Activated T-helper 1 cell treated with anti-CD3 and anti-CD28 coated beads, Interleukin-12 subunit alpha, Interleukin-12 subunit beta, Interleukin-2, Interleukin-4 antibody, amounts not matched to agents 30 ng/mL and 10 ng/mL and 1 ng/mL, durations not matched to agents 14 hours and 24 hours and 36 hours (primary cell): ENCODE measurements at places on chromosomes 4 and X.
A peak's percentile ranks its signal among the peaks of the same experiment; 100 is the strongest.

- DNase-seq, result no peak
Measured at GRCh38 chr4:135552131-135552530, 1350.5 kb upstream of the PABPC4L start.

- no peak for DNase-seq
Measured at GRCh38 chrX:29478336-29479069, 736.9 kb upstream of the MAGEB2 start.

DNA sequence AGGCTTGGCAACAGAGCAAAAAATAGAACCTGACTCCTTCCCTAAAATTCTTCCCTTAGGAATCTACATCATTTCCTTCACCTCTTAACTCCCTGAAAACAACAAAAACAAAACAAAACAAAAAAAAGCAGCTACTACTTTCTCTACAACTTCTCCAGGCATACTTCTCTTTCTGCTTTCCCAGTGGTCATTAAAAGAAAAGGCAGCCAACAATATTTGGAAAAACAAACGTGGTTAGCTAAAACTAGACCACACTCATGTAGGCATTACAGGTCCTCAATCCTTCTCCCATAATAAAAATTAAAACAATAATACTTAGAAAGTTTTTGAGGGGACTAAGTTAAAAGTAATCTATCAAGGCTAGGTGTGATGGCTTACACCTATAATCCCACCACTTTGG is 29.0 kb upstream of the SMIM14 start:
- no peak for DNase-seq

- DNase-seq, result no peak
Measured at GRCh38 chr4:116357758-116358157, 727.6 kb downstream of the TRAM1L1 start.

GRCh38 chr4:177322266-177322665 is 12.6 kb downstream of the NEIL3 start:
- no peak for DNase-seq

GRCh38 chr4:1200425-1201035 is 28.1 kb upstream of the SPON2 start:
- DNase-seq, result no peak

GRCh38 chr4:57612279-57612678 is 502.1 kb upstream of the IGFBP7 start:
- no peak for DNase-seq

DNA sequence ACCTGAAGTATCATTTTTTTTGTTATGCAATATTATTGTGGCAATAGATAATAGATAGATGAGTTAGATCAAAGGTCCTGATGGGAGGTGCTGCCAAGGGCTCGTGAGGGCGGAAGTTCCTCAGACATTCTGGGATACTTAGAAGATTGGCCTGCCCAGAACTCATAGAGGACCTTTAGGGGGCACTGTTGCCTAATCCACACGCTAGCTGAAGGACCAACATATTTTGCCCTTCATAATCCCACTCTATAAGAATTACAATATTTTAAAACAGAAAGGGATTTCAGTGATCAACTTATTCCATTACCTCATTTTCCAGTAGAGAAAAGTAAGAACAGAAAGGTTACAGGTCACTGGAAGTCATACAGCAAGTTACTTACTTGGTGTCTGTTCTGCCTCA is 22.9 kb upstream of the COX7B2 start:
- DNase-seq, result no peak

DNA sequence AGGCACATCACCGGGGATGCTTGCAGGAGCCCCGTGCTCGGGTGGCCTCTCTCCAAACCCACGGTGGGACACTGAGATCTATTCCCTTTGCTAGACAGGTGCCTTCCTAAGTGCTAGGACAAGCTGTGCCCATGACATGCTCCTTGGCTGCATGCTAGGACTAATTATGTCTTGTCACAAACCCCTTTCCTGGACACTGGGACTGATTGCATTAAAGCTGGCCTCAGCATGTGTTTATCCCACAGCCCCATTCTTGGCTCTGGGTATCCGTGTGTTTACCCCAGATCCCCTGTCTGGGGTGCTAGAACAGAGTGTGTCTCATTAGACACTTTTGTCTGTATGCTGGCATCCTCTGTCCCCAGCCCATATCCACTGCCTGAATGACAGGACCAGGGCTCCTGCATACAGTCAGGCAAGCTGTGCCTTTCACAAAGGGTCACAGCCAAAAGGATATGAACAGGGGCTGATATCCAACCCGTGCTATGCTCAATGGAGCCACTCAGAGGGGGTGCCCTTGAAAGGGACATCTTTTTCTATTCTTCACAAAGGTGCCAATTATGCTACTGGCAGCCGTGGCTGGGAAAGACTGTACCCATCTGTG is 9.2 kb upstream of the IQSEC2 start:
- DNase-seq, result no peak

DNA sequence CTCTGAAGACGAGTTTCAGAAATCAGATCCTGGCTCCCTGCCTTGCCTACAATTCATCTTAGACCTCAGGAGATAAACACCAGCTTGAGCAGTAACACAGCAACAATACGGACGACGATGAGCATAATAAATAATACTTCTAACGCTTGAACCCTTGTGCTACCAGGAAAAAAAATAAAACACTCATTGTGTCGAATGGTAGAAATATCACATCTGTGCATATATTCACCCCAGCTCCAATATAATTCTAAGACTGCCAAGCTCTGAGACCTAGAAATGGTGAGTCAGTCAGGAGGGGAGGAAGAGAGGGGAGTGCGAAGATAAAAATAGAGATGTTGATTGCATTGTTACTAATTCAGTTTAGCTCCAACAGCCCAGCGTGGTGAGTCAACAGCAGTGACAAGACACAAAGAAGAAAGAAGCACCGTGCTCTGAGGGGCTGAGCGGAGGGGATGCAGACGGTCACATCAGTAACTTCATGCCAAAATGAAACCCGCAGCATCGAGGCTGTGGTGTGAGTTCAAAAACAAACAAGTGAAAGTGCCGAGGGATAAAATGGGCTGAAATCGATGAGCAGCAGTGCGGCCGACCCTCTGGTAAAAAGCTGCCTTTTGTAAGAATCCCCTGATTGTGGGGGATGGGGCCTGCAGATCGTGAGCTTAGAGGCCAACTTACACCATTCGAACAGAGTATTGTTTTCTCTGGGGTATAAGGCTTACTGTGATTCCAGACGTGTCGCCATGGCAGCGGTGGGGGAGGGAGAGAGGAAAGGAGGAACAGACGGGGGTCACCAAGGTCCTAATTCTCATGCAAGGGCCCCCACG is 150.4 kb downstream of the MGST2 start:
- no peak for DNase-seq

- DNase-seq, result no peak
Measured at GRCh38 chr4:111618908-111619307, 526.3 kb upstream of the FAM241A start.

GRCh38 chr4:42488114-42488513 is 90.8 kb downstream of the SHISA3 start:
- DNase-seq, result no peak

- no peak for DNase-seq
Measured at GRCh38 chrX:151746502-151746901, 12.0 kb downstream of the CNGA2 start.

DNA sequence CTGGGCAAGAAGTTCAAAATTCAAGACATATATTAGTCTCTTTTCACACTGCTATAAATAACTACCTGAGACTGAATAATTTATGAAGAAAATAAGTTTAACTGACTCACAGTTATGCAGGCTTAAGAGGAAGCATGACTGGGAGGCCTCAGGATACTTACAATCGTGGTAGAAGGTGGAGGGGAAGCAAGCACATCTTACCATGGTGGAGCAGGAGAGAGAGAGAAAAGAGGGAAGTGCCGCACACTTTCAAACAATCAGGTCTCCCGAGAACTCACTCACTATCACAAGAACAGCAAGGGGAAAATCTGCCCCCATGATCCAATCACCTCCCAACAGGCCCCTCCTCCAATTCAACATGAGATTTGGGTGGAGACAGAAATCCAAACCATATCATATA is 273.3 kb upstream of the RASGEF1B start:
- DNase-seq, result no peak

DNA sequence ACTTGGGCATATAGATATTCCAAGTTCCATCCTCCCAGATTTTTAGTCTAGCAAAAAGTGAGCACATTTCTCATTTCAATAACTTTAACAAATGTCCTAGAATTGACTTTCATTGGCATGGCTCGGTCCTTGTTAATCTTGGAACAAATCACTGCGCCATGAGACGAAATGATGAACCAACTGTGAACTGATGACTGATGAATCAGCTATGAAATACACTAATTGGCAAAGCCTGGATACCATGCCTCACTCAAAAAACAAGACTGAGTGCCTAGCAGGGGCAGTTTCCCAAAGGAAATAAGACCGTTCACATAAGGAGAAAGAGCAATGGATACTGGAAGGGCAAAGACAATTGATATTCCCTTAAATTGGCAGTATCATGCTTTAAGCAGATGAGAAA is 248.6 kb upstream of the VEGFC start:
- no peak for DNase-seq

GRCh38 chrX:124127496-124127895 is 166.0 kb downstream of the STAG2 start:
- no peak for DNase-seq

GRCh38 chr4:72119946-72120345 is 88.1 kb downstream of the NPFFR2 start:
- DNase-seq, result no peak

- no peak for DNase-seq
Measured at GRCh38 chrX:10744007-10744406, 123.6 kb upstream of the MID1 start.

- no peak for DNase-seq
Measured at GRCh38 chr4:183540410-183541009, 35.7 kb downstream of the ING2 start.

GRCh38 chr4:140052050-140052449 is 101.9 kb downstream of the MAML3 start:
- no peak for DNase-seq

GRCh38 chr4:74282926-74283325 is 25.3 kb upstream of the EPGN start:
- DNase-seq, result no peak

DNA sequence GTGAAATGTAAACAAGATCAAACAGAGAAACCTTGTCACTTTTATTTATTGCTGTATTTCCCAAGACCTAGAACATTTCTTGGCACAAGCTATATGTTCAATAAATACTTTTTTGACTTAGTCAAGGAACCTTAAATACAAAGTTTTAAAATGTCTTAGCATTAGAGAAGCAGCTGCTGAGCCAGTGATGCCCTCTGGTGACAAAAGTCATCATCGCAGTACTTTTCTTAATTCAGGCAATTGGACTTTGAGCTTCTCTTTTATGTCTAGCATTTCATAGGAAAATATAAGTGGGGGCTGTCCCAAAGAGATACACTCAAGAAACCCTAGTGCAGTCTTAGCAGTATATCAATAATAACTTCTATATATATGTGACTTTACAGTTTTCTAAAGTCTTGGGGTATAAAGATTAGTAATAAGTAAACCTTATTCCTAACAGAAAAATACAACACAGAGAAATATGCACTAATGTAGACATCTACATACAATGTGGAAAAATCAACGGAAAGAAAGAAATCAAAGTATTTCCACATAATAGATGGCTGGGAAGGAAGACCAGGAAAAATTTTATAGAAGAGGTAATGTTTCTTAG is 118.4 kb downstream of the DTHD1 start:
- DNase-seq, result peak; percentile 15
